Stimulated activated CD4-positive, alpha-beta T cell treated with anti-CD3 and anti-CD28 coated beads, Interleukin-12 subunit alpha, Interleukin-12 subunit beta, amount 100 ng/mL, for 48 hours (primary cell): ENCODE measurements at places on chromosomes 4 and X.

GRCh38 chr4:121248747-121249146, 84.6 kb upstream of the TNIP3 start:
- no peak for DNase-seq

- DNase-seq: no peak
Measured at GRCh38 chrX:140346729-140347128, 158.1 kb downstream of the SOX3 start.

DNA sequence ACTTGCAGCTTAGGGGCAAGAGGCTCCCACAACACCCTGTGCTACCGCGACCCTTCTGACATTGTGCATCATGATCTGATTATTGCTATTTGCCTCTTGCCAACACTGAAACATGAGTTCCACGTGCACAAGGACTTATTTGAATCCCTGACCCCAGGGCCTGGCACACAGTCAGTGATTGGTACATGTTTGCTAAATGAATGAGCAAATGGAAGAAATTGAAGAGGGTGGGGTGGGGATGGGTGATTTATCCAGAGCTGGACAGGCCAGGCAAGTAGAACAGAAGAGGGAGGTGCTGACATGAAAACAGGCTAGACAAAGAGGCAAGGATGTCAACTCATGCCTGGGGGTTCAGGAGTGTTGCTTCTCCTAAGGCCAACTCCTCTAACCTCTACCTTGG, 24.9 kb upstream of the RPL39 start:
- DNase-seq: no peak

DNA sequence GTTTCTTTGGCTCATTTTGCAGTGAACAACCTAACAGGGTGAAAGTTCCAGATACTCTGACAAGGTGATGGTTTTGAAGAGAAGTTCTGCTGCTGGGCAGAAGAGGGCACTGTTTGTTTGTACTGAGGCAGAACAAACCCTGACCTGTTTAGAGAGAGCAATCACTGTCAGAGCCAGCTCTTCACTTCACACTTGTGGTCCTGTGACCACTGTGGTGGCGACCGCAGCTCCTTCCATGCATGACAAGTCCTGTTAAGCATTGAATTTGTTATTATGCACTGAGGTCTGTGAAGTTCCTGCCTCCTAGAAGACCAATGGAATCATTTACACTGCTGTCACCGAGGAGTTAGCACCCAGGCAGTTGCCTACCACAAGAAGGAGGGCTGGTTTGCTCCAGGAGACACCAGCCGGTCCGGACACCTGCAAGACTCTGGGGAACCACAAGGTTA, 86.6 kb downstream of the ZNF330 start:
- DNase-seq: peak; percentile 48

GRCh38 chr4:74320559-74321118, 12.4 kb downstream of the EPGN start:
- peak; percentile 30 for DNase-seq

DNA sequence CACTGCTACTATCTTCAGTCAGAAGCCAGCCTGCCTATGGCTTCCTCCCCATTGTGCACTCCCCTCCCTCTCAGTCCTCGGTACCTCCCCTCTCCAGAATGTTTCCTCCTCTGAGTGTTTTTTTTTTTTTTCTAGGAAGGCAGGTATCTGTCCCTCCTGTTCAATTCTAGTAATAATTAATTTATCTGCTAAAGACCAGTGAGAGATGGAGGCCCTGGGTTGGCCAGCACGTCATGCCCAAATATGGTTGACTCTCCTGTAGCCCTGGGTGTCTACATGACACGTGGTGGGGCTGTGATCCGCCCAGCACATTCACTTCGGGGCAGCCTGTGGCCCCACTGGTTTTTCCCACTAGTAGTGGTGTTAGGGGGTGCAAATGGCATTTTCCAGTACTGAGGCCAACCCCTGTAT, 1.8 kb downstream of the FLNA start:
- no peak for DNase-seq

DNA sequence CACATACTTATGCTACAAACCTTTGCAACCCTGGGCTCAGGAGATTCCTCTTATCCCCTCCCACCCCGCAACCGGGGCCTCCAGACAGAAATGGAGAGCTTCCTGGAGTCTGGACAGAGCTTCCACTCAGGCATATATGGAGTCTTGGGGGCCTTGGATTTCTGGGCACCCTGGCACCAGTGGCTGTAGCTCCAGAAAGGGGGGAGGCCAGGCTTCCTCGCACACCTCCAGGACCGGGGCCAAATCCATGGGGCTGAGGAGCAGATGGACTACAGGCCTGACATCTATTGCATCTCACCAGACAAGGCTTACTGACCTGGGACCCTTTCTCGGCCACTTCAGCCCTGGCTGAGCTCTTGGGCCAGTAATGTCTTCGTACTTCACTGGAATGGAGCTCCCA, 143.3 kb downstream of the DKK2 start:
- DNase-seq: no peak

- DNase-seq: peak; percentile 25
Measured at GRCh38 chr4:88522702-88523324, 763 bp downstream of the PYURF start.

GRCh38 chrX:22952010-22952409, 47.8 kb upstream of the DDX53 start:
- no peak for DNase-seq

DNA sequence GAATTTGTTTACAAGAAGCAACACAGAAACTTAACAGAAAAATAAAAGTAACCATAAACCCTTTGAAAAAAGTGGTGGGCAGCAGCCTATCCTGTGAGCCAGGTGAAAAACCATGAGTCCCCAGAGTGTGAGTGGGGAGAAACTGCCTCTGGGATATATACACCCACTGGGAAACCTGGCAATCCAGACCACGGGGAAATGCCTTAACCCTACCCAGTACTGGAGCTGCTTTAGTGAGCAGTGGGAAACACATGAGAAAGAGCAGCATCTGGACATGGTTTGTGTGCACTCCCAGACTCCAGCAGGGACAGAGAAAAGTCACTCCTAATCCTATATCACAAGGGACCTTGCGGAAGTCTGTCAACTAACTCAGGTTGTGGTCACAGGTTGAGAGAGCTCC, 39.4 kb downstream of the UGT2A2 start:
- DNase-seq: no peak

GRCh38 chr4:26076000-26076587, 162.1 kb downstream of the SMIM20 start:
- peak; percentile 53 for DNase-seq

GRCh38 chr4:184433258-184433892, 41.0 kb downstream of the IRF2 start:
- DNase-seq: no peak

DNA sequence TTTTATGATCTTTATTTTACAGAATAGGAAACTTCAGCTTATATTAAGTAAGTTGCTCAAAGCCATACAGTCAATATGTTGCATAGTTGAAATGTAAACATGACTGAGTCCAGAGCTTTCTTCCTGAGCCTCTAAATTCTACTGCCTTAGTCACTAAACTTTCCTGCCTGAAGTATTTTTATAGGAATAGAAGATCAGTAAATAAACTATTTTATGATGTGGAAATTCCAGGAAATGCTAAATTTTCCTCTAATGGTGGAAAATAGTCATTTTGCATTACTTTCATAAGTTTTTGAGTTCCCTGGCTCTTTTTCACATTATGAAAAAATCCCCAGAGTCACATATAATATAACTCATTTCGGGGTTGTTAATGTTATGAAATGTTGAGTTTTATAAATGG, 182.8 kb downstream of the BANK1 start:
- DNase-seq: no peak

- DNase-seq: no peak
Measured at GRCh38 chr4:1318488-1319213, 28.4 kb upstream of the UVSSA start.

DNA sequence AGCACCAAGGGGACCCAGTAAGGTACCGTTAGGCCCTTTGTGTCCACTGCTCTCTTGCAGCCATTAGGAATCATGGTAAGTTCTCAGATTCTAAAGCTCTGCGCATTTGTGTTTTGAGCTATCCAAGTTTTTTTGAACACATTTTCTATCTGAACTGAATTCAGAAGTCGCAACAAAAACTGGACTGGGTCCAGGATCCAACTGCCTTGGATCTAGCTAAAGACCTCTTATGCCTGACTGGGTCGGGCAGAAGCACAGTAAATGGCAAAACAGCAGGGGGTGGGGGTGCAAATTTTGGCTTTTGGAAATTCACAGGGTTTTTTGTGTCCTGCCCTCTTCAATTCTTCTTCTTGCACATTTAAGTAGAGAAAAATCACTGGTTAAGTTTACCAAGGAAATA, 30.0 kb downstream of the RCHY1 start:
- no peak for DNase-seq

GRCh38 chrX:111361751-111362150, 50.2 kb downstream of the DCX start:
- DNase-seq: no peak

DNA sequence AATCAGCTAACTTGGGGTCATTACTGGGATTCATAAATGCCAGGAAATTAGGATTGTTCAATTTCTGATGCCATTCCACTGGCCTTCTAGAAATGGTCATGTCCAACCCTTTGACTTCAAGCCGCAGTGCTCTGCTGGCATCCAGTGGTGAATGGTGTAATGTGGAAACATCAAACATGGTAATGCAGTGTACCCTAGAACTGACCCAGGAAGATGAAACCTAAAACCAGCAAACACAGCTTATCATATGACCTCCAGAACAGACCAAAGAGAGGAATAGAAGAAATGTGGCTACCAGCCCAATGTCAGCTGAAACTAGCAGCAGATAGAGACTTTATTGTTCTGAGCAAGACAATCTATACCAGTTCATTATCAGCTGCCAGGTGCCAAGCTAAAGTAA, 13.8 kb downstream of the CXCL13 start:
- DNase-seq: no peak

DNA sequence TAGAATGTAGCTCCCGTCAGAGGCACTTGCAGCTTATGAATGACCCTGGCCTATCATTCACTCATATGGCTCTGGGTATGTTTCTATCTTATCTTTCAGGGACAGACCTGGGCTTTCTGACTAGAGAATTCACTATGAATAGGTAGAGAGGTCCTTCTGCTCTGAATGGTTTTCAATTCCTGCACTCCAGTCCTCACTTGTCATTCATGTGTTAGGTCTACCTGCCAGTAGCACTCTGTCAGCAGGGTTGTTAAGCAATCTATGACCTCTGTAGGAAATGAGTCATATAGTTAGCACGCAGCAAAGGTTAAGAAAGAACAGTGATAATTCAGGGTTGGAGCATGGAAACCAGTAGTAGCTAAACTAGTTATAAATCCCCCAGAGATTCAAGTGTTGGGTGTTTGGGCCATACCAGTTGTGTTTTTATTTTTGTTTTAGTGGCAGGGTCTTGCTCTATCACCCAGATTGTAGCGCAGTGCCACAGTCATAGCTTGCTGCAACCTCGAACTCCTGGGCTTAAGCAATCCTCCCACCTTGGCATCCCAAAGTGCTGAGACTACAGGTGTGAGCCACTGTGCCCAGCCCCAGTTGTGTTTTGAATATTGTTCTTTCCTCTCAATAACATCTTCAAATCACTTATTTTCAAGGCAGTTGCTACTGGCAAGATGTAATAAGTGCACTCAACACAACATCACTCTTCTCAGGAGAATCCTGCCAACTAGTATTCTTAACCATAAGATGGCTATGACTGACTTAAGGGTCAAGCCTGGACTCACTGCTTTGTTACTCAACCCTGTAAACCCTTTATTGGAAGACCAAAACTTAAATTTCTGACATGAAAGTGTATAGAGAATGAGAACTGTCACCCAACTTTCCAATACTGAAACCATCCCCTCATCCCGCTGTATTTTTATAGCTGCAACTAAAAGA, 25.1 kb downstream of the ARL13A start:
- no peak for DNase-seq

DNA sequence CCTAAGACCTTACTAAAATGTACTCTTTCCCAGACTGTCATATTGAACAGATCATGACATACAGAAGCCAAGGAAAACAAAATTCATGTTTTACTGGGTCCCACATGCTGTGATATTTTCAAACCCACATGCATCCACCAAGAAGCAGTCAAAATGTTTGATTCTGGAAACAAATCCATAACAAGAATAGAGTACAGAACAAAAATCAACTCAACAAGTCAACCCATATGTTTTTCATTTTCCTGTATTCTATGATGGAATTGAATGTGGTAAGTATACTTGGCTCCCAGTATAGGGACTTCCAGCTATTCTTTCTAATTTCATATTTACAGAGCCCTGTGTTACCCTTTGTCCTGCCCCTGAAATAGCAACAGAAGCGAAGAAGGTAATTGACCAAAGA, 106.8 kb downstream of the COL25A1 start:
- no peak for DNase-seq

DNA sequence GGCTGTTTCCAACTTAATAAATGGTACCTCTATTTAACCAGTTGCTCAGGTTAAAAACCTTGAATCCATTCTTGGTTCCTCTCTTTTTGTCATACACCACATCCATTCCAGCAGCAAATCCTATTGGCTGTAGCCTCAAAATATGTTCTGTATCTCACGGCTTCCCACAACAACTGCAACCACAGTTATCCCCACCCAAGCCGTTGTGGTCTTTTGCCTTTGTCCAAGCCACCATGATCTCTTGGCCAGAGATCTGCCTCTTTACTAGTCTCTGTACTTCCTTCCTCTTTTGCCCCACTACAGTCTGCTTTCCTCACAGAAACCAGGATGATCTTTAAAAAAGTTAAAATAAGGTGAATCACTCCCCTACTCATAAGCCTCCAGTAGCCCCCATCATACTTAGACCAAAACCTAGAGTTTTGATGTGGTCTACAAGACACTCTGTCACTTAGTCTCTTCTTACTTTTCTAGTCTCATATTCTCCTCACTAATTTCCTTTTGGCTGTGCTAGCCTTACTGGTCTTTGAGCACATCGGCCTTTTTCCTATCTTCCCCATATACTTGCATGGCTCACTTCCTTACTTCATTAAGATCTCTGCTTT, 10.3 kb downstream of the MAOA start:
- DNase-seq: no peak
